ENCODE measurements at places on chromosomes 7 and 10.

- H3K36me3 ChIP-seq, result no peaks in the 10 kb centered on the region
- peak overlapping the region; percentile 68 for H3K4me3 ChIP-seq
Observed at GRCh38 chr10:102460836-102461186, 9.5 kb upstream of the C10orf95 start.

GRCh38 chr7:87474533-87475358 is 734 bp downstream of the ABCB4 start:
- H3K4me1 ChIP-seq, result no peaks in the 10 kb centered on the region
- no peak for DNase-seq
- peaks cover 2% of the 10 kb centered on the region for H3K27me3 ChIP-seq
- no peaks in the 10 kb centered on the region for H3K36me3 ChIP-seq

DNA sequence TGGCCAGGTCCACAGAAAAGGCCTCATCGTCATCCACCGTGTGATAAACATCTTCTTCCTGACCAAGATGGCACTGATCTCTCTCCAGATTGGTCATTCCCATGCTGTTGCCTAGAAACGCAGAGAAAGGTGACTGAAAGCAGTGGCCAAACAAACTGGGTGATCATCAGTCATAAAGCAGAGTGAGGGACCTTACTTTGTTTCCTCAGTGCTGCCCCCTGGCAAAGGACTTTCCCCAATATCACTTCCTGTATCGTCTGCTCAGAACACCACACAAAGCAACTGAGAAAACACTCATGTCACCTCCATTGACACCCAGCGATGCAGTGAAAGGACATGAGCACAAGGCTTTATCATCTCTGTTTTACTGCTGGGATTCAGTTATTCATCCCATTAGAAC is 40.0 kb upstream of the TM9SF3 start:
- no peak overlapping the region for H3K4me3 ChIP-seq
- H3K36me3 ChIP-seq, result peaks cover 12% of the 10 kb centered on the region
- no peak for DNase-seq
- H3K27me3 ChIP-seq, result no peaks in the 10 kb centered on the region
- no peak overlapping the region for H3K27ac ChIP-seq

GRCh38 chr10:95836610-95837355 is 71.0 kb upstream of the CC2D2B start:
- no peak for DNase-seq
- no peaks in the 10 kb centered on the region for H3K36me3 ChIP-seq
- peak overlapping the region; percentile 20 for H3K27ac ChIP-seq
- no peak overlapping the region for H3K4me3 ChIP-seq
- H3K27me3 ChIP-seq, result no peaks in the 10 kb centered on the region
- H3K4me1 ChIP-seq, result peaks cover 18% of the 10 kb centered on the region

DNA sequence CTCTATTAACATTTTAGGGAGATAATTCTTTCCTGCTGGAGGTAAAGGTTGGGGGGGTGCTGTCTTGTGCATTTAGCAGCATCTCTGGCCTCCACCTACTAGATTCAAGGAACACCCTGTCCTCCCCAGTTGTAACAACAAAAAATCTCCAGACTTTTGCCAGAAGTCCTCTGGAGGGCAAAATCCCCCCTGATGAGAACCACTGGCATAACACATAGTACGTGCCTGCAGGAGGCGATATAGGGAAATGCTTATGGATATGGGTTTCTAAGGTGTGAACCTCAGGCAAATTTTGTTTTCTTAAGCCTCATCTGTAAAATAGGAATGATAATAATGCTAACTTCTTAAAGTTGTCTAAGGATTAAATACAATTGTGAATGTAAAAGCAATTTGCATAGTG is 2.9 kb upstream of the OSBPL3 start:
- no peak for DNase-seq
- no peak overlapping the region for H3K4me3 ChIP-seq
- no peaks in the 10 kb centered on the region for H3K36me3 ChIP-seq
- H3K27me3 ChIP-seq, result no peaks in the 10 kb centered on the region
- peaks cover 5% of the 10 kb centered on the region for H3K4me1 ChIP-seq

DNA sequence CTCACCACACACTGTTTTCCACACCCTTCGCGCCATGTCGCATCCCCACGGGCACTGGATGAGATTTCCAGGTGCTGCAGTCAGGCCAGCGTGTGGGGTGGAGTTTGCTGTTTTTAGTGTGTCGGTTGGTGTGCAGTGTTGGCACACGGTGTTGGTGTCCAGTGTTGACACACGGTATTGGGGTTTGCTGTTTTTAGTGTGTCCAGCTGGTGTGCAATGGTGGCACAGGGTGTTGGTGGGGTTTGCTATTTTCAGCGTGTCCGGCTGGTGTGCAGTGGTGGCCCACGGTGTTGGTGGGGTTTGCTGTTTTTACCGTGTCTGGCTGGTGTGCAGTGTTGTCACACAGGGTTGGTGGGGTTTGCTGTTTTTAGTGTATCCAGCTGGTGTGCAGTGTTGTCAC is 20.1 kb upstream of the PRKAR1B start:
- peak; percentile 39 for DNase-seq
- no peak overlapping the region for H3K4me3 ChIP-seq
- H3K27me3 ChIP-seq, result no peaks in the 10 kb centered on the region
- H3K36me3 ChIP-seq, result no peaks in the 10 kb centered on the region
- H3K27ac ChIP-seq, result no peak overlapping the region

DNA sequence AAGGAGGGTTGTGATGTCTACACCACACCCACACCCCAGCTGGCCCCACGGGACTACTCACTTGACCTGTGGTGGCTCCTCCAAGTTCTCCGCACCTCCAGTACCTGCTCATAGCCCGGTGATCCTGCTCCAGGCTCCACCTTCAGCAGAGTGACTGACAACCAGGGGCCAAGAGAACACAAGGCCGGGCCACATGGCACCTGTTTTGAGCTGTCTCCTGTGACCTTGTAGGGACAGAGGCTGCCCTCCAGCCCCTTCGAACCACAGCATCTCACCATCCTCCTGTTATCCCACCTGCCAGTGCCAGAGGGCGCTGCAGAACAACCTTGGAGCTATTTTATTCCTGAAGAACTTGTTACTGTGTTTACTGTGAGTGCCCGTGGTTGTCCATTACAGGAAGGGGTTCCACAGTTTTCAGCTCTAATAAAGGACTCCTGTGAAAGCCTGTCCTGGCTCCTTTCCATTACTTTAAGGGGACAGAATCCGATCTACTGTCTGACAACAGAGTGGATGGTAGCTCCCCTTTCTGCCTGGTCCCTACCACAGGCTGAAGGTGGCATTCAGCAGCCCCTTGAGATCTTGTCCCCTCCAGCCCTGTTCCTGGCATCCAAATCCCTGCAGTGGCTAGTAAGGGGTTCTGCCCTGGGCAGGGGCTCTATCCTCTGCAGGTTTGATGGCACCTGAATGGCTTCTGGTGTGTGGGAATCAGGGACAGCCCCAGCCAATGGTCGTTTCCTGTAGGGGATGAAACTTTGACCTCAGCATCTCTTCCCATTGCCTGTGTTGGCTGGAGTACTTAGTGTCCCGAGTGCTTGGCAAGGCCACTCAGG is 50.8 kb downstream of the C10orf120 start:
- no peaks in the 10 kb centered on the region for H3K4me1 ChIP-seq
- DNase-seq, result peak; percentile 73
- H3K27ac ChIP-seq, result no peak overlapping the region
- H3K27me3 ChIP-seq, result peaks cover 11% of the 10 kb centered on the region
- no peak overlapping the region for H3K4me3 ChIP-seq
- H3K36me3 ChIP-seq, result no peaks in the 10 kb centered on the region

- H3K27me3 ChIP-seq, result no peaks in the 10 kb centered on the region
- H3K4me1 ChIP-seq, result no peaks in the 10 kb centered on the region
- H3K4me3 ChIP-seq, result no peak overlapping the region
- H3K27ac ChIP-seq, result no peak overlapping the region
Observed at GRCh38 chr7:88184848-88185304, 35.0 kb downstream of the SRI start.

- no peaks in the 10 kb centered on the region for H3K27me3 ChIP-seq
- H3K4me3 ChIP-seq, result no peak overlapping the region
- peaks cover 11% of the 10 kb centered on the region for H3K4me1 ChIP-seq
- H3K36me3 ChIP-seq, result no peaks in the 10 kb centered on the region
- no peak for DNase-seq
- peak overlapping the region; percentile 30 for H3K27ac ChIP-seq
Observed at GRCh38 chr10:97549587-97550322, 22.8 kb upstream of the ANKRD2 start.

DNA sequence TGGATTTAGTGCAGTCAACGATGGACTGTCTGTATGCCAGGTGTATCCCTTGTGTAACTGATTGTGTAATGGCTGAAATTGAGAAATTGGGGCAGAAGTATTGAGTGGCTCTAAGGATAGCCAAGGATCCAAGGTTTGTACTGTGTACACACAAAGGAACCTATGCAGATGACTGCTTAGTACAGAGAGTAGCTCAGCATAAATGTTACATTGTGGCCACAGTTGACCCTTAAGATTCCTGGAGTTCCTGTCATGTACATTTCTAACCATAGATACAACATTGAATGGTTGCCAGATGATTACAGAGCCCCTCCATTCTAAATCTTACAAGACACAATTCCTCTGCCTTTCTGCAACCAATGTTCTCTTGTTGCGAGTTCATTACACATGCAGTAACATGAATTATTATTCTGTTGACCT is 25.3 kb downstream of the CCDC126 start:
- no peak for DNase-seq
- H3K27me3 ChIP-seq, result no peaks in the 10 kb centered on the region
- H3K4me3 ChIP-seq, result no peak overlapping the region
- no peaks in the 10 kb centered on the region for H3K4me1 ChIP-seq
- no peaks in the 10 kb centered on the region for H3K36me3 ChIP-seq
- H3K27ac ChIP-seq, result no peak overlapping the region

DNA sequence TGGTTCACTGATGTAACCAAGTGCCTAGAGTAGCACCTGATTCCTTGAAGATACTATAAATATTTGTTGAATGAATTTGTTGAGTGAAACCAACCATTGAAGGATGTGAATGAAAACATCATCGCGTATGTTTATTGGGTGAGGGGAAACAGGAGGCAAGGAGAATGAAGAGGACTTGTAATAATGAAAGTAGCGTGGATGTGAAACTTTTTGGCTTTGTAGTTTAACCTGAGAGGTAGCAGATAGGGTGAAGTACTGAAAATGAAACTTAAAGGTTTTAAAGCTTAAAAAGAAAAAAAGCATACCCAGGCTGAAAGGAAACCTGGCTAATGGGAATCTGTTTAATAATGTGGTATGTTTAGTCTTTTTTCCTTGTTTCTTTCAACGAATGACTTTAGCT is 5.2 kb downstream of the CCNY start:
- H3K36me3 ChIP-seq, result no peaks in the 10 kb centered on the region
- H3K27me3 ChIP-seq, result no peaks in the 10 kb centered on the region
- no peak overlapping the region for H3K27ac ChIP-seq
- no peak for DNase-seq
- H3K4me3 ChIP-seq, result no peak overlapping the region
